Stimulated activated CD8-positive, alpha-beta memory T cell treated with anti-CD3 and anti-CD28 coated beads, Interleukin-4, amount 100 ng/mL, for 24 hours (primary cell): ENCODE measurements at places on chromosomes 3 and 15.

- peak; percentile 33 for DNase-seq
Measured at GRCh38 chr15:64809649-64810496, 15.6 kb downstream of the PIF1 start.

GRCh38 chr3:188683032-188683521 is 488.7 kb upstream of the TPRG1 start:
- DNase-seq, result no peak

GRCh38 chr15:77350792-77351191 is 69.1 kb downstream of the PEAK1 start:
- DNase-seq, result no peak

DNA sequence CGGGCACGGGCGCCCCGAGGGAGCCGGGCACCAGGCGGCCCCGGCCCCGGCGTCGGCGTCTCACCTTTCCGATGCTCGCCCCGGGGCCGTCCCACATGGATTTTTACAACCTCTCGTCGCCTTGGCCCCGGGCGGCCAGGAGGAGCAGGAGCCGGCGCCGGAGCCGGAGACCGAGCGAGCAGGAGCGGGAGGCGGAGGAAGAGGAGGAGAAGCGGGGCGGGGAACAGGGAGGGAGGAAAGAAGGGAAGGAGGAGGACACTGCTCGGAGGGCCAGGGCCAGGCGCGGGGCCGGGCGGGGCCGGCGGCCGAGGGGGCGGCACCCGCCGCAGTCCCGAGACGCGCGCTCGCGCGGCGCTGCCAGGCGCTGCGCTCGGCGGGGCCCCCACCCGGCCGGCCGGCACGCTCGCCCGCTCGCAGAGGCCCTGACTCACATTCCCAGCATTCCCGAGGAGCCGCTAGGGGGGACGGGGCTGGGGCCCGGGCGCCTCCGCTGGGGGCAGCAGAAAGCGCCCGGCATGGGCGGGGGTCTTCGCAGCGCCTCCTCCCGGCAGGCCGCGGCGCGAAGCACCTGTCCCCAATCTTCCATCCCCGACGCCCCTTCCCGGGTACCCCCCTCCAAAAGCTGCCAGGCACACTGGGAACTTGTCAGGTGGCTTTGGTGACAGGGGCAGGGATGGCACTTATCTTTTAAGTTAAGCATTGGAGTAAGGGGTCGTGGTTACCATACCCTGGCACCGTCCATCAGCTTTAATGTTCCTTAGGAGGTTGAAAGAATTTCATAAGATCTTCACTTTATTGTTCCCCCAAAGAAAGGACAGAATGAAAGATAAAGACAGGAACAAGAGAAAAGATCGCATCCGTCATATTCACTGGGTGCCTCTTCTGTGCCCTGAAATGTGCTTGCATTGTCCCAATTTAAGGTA is at the start of gene ERC2:
ERC2 (minus strand) TSS at position 284 of the 923 bp plus-strand sequence.
- no peak for DNase-seq

GRCh38 chr3:138203938-138204337 is 16.8 kb downstream of the ARMC8 start:
- no peak for DNase-seq

GRCh38 chr15:52171807-52172206 is 19.4 kb downstream of the GNB5 start:
- DNase-seq, result no peak

GRCh38 chr15:86735247-86736040 is 655.8 kb downstream of the AGBL1 start:
- no peak for DNase-seq

DNA sequence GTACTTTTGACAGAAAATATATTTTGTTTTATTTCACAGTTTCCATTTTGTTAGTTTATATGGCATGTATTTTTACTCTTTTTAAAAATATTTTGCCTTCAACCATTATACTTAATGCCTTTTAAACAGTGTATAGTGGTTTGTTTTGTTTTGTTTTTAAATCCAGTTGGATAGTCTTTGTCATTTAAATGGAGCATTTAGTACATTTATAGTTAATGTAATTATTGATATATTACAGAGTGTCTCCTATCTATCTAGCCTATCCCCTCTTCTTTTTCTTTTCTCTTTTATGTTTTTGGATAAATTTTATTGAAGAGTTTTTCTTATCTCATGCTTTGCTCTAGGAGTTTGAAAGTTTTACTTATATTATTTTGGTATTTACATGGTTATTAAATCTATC is 3.6 kb downstream of the SAMMSON start:
- DNase-seq, result no peak

- no peak for DNase-seq
Measured at GRCh38 chr3:142808103-142808917, 80.6 kb downstream of the PCOLCE2 start.

DNA sequence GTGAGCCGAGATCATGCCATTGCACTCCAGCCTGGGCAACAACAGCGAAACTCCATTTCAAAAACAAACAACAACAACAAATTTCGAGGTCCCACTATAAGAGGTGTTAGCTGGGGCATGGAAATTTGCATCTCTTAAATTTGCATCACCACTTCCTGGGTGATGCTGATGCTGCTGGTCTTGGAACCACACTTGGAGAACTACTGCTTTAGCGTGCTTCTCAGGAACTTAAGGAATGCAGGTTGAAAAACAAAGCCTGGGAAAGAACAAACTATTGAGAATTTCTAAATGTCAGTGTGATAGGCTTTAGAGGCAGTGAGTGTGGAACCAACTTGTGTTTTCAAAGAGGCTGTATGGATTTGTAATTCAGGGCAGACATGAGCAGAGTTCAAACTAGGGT is 858.4 kb upstream of the ARPP21 start:
- DNase-seq, result no peak

DNA sequence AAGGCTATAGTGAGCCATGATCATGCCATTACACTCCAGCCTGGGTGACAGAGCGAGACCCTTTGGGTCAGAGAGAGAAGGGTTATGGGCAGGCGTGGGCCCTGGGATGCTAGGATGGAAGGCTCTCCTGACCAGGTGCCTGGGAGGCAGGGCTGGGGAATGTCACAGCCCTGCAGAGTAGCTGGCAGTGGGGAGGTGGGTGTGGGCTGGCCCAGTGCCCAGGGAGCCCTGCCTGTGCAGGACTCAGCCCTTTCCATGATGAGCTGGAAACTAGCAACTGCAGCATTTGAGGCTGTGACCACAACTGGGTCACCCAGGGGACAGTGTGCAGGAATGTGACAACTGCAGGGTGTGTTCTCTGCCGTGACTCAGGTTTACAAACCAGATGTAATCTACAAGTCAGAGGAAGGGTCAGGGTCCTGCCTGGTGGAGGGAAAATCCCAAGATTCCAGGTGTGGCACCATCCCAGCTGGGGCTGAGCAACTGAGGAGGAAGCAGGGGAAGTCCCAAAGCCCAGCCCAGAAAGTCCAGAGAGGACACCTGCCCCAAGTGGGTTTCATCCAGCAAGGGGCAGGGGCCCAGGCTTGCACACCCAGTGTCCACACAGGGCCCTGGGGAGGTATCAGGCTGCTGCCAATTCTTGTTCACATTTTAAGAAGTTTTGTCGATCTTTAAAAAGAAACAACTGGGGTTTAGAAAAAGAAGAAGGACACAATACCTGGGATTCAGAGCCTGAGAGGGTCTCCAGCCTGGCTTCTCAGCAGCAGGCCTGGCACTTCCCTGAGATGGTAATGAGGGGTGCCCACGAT is 45.5 kb downstream of the SLC28A1 start:
- no peak for DNase-seq

- DNase-seq, result no peak
Measured at GRCh38 chr15:81176291-81176893, 20.3 kb upstream of the IL16 start.

DNA sequence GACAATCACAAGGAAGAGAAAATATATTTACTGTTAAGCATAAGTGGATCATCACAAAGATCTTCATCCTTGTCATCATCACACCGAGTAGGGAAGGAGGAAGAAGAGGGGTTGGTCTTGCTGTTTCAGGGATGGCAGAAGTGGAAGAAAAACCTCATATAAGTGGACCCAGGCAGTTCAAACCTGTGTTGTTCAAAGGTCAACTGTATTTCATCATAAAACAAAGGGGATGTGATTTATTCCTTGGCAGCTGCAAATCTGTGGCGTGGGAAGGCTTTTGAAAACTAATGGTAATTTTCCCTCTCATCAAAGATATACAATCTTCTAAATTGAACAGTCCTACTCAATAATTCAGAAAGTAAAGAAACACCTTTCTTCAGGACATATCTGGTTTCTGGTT is 129.9 kb upstream of the ABI3BP start:
- DNase-seq, result no peak

DNA sequence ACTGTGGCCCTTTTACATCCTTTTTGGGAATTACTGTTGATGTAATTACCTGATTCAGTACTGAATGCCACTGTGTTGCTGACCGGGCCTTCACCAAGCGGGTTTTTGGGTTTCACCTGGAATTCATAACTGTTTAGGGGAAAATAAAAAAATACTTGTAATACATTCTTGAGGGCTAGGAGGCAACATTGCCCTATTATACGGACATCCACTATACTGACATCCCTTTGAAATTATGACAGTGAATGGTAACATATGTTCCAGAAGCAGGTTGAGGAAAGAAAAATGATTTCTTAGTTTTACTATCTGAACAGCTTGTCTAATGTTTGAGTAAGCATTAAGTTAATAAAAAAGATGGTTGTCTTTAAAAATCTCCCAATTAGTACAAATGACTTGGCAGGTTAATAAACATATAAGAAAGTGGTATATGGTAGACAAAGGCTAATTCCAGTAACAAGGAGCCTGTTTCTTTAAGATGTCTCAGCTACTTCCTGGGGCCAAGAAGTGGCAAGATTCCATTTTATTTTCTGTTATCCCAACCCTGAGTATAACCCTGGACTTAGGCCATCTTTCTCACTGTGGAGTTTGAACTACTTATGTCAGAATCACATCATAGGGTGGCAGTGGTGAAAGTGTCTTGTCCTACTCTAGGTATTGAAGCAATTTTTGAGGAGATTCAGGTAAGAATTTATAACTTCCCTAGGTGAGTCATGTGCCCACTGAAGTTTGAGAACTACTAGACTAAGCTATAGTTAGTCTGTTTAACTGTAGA is 45.5 kb downstream of the TFG start:
- DNase-seq, result no peak

DNA sequence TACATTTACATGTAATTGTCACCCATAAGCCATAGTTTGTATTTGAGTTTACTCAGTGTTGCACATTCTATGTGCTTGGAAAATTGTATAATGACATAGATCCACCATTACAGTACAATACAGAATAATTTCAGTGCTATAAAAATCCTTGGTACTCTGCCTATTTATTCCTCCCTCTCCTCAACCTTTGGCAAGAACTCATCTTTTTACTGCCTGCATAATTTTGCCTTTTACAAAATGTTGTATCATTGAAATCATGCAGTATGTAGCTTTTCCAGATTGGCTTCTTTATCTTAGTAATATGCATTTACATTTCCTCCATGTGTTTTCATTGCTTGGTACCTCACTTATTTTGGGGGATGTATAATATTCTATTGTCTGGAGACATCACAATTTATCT is 786.9 kb upstream of the SEMA6D start:
- DNase-seq, result no peak

GRCh38 chr15:82570721-82571508 is 30.7 kb upstream of the RPS17 start:
- no peak for DNase-seq

DNA sequence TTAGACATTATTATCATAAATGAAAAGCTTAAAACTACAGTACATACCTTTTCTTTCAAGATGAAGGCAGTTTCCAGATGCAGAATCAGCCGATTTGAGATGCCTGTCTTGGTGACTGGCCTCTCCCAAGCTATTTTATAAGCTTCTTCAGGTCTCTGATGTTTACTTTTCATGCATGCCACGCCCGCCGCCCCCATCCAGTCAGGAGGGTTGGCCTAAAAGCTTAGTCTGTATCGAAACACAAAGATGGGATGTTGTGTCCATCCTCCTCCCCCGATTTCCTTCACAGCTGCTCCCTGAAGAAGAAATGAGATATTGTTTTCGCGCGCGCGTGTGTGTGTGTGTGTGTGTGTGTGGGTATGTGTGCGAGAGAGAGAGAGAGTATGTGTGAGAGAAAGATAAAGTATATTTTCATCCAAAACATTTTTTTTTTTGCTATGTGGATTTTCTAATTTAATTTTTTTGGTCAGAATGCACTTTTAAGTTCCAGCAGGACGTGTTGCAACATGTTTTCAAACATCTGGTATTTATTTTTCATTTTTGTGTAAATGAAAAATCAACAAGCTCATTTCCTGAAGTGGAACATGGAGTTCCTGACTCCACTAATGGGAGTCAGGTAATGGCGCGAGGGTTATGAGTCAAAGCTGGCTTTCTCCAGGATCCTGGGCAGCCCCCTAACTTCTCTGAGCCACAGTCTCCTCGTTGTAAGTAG is at the start of gene APOD:
APOD (minus strand) TSS at position 110 of the 712 bp plus-strand sequence. CDS start 4,479 bp downstream, outside the sequence.
- DNase-seq, result no peak

GRCh38 chr3:99945328-99945995 is 127.8 kb downstream of the CMSS1 start:
- DNase-seq, result no peak

DNA sequence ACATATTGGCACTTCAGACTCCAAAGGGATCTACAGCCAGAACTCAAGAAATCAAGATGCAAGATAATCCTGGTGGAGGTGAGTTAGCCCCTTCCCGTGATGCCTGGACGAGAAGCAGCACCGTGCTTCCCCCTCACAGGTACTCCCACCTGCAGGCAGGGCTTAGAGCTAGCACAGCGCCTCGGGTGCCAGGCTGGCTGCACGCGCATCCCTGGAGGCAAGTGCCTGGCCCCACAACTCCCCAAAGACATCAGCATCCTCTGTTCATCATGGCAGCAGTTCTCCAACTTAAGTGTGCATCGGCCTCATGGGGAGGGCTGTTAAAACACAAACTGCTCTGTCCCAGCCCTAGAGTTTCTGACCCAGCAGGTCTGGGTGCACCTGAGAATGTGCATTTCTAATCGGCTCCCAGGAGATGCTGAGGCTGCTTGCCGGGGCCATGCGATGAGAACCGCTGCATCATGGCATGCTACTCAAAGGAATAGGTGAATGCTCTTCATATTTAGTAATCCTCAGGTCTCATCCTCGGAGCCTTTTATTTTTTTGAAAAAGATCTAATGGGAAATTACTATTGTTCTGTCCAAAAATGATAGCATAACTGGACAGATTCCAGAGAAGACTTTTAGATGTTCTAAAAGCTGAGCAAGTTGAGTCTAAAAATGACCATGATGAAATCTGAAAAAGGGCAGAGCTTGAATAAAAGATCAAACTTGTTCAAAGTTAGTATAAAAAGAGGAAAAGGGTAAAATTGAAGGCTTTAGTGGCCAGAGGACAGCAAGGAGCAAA is 244.2 kb downstream of the ADAMTS17 start:
- no peak for DNase-seq

DNA sequence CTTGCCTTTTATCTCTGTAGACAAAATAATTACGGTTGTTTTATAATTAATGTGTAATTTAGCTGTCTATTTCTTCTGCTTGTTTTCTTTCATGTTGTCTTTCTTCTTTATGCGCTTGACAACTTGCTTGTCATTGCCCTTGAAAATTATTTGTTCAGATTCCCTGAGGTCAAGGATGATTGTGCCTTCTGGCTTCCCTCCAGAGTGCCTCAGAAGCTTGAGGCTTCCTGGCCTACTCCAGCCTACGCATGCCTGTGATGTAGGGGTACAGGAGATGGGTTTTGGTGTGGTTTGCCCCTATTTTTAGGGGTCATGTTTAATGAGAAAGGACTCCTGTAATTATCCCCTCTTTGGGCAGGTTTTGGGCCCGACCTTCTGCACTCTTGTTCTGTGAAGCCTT is 231.5 kb downstream of the SV2B start:
- DNase-seq, result no peak

GRCh38 chr3:21226086-21226485 is 524.9 kb downstream of the ZNF385D start:
- no peak for DNase-seq

- DNase-seq, result no peak
Measured at GRCh38 chr3:65777050-65777449, 261.7 kb downstream of the MAGI1 start.

GRCh38 chr3:40627095-40627494 is 102.3 kb downstream of the ZNF621 start:
- DNase-seq, result no peak

- DNase-seq, result no peak
Measured at GRCh38 chr3:188218603-188219002, 64.6 kb downstream of the LPP start.
